ENCODE measurements at places on chromosomes 1 and 21.

- DNase-seq = no peak
Observed at GRCh38 chr21:17032141-17032655, 480.6 kb upstream of the CXADR start.

DNA sequence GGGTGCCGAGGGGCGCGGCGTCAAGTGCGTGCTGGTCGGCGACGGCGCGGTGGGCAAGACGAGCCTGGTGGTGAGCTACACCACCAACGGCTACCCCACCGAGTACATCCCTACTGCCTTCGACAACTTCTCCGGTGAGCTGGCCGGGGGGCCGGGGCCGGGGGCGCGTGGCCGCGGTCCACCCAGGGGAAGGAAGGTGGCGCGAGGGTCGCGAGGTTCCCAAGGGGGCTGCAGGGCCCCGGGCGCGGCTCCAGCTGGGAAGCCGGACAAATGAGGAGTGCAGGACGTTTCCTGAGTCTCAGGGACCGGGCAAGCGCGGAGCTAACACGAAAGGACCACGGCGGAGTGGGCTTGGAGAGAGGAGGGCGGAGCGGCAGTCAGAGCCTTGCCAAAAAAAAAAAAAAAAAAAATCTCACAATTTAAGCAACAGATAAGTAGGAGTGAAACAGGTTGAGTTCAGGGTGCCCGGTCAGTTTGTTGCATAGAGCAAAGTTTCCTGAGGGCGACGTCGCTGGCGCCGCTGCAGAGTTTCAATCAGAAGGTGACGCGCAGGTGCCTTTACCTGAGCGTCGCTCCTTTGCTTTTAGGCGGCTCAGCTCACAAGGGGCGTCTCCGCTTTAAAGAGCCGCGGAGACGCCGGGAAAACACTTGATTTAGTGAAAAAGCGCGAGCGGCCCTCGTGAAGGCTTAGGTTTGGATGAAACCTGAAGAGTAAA is 750 bp downstream of the RHOU start:
- DNase-seq = peak; percentile 38

GRCh38 chr1:65289449-65289848 is 19.9 kb upstream of the DNAJC6 start:
- DNase-seq = no peak

- DNase-seq = no peak
Observed at GRCh38 chr1:34549199-34549598, 205.6 kb upstream of the GJB5 start.

DNA sequence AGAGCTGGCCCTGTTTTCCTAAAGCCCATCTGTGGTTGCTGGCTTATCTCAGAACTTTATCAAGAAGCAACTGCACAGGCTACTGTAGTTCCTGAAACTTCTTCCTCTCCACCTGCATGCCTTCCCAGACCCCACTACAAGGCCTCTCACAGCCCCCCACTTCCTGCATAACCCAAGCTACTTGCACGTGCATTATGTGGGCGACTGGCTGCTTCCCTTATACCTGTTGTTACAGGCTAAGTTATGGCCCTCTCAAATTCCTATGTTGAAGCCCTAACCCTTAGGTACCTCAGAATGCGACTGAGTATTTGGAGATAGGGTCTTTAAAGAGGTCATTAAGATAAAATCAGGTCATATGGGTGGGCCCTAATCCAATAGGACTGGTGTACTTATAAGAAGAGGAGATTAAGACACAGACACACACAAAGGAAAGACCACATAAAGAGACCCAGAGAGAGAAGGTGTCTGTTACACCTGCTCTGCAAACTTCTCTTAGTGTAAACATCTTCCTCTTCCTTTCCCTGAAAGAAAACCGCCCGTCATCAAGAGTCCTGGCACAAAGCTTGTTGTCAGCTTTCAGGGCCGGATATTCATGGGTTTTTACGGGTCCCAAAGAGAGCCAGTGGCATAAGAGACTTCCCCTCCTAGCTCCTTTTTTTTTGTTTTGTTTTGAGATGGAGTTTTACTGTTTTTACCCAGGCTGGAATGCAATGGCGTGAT is 5.1 kb downstream of the ZNF496 start:
- DNase-seq = no peak

GRCh38 chr1:210218047-210218446 is 14.5 kb upstream of the SERTAD4 start:
- no peak for DNase-seq

DNA sequence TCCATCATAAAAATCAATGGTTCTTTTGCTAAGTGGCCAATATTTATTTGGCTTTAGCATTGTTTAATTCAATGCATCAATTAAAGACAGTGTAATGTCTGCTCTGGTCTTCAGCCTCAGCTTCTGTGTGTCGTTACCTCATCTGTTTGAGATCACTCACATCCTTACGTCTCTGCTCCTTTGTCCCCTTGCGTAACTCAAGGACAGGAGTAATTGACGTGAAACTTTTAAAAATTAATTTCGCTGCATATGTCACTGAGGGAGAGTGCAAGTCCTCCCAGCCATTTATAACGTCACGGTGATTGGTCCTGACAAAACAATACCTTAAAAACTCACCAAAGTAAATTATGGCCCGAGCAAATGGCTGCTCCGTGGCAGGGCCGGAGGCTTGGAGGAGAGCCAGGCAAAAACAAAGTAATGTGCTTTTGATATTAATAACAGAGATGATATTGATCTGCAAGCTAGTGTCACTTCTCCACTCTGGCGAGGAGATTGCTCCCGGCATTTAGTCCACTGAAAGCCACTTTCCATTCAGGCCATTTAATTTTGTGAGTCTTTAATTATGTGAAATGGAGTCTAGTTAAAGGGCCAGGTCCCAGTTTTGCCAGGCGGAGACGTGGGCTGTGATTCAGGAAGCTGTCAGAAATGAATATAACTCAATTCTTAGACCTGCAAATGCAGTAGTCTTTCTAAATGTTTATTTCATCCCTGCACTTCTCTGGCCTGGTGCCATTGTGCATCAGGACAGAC is 150.9 kb upstream of the POU3F1 start:
- no peak for DNase-seq

GRCh38 chr1:31637915-31638673 is 6.6 kb downstream of the PEF1 start:
- no peak for DNase-seq

GRCh38 chr21:44713130-44713529 is 1.8 kb upstream of the TSPEAR start:
- DNase-seq = no peak

- DNase-seq = no peak
Observed at GRCh38 chr1:78950826-78951225, 55.7 kb downstream of the ADGRL4 start.

DNA sequence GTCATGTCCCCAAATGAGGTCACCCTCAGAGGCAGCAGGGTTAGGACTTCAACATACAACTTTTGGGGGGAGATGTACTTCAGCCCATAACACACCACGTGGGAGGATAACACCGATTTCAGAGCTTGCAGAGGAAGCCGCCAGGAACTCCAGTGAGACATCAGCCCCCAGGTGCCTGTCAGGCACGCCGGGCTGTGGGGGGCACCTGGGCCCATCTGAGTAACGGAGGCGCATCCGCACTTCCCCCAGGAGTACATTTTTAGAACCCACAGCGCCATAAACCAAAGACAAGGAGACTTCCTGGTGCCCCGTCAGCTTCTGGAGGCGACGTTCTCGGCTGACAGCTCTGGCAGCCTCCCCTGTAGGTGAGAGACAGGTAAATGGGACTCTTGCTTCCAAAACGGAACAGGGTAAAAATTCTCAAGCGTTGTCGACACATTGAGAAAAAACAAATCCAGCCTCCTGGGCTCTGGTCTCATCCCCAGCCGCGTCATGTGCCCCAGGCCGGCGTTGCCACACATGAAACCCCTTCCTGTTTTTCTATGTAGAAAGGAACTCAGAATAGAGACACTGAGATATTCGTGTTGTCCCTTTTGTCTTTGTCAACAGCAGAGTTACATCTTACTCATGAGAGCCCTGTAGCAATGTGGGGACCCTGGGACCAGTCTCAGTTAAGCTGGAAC is 93.3 kb downstream of the PDE9A start:
- no peak for DNase-seq

DNA sequence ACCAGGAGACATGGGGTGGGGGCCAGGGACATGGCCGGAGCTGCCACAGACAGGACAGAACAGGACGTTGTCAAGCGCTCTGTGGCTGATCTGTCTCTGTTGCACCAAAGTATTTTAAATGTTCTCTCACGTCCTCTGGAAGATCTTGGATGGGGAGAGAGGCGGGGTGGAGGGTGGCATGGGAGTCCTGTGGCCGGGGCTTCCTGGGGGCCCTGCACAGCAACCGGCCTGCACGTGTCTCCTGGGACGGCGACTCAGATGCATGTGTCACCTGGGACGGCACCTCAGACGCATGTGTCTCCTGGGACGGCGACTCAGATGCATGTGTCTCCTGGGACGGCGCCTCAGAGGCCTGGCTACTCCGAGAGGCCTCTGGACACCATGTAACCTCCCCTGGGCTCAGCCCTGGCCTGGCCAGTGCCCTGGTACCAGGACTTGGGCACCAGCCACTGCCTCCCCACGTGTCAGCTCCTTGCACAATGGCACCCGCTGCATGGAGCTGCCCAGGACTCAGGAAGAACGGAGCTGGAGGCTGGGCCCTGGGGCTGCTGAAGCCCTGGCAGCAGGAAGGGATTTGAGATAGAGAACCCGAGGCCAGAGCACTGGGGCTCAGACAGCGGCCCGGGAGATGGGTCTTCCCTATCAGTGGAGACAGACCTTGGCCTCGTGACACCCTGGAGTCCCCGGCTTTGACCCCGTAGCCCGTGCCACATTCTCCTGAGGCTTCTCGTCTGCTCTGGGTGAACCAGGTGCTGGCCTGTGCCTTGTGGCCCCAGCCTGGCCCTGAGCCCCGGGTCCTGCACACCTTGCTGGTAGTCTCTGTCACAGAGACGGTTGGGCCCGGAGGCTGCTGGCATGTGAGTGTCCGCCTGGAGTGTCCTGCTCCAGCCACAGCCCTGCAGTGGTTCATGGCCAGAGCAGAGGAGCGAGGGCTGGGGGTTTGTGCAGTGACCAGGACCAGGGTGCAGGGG is 14.7 kb upstream of the SLC19A1 start:
- no peak for DNase-seq

GRCh38 chr21:23308741-23309140 is 2298.5 kb downstream of the MRPL39 start:
- DNase-seq = no peak

GRCh38 chr1:36269408-36269838 is 36.7 kb upstream of the SH3D21 start:
- DNase-seq = no peak

DNA sequence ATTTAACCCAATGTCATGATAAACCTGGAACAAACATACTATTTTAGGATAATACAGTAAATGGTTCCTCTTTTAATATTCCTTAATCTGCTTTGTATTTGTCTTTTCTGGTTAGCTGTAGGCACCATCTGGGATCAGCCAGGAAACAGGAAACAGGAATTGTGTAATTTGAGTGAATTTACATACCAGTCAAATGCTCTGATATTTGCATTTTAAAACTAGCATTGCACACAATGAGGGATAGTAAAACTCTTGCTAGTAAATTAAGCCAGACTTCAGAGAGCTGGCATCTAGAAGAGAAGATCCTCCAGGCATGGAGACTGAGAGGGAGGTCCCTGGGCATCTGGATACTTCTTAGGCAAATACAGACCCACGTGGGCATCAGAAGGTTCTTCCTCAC is 103.5 kb downstream of the HMCN1 start:
- DNase-seq = no peak

GRCh38 chr1:202249846-202250245 is 56.2 kb downstream of the LGR6 start:
- DNase-seq = no peak

Measured in muscle of arm (tissue), 14 donors.